ENCODE measurements at places on chromosomes 5 and 9. TPM values are rescaled to one million over a fixed set of nuclear protein-coding genes. Genes with fewer than 3 reads are reported as not detected.

- H3K4me3 ChIP-seq, result no peak overlapping the region
- DNase-seq, result no peak
- H3K27ac ChIP-seq, result no peak overlapping the region
- H3K4me1 ChIP-seq, result peaks cover 26% of the 10 kb centered on the region
- H3K27me3 ChIP-seq, result no peaks in the 10 kb centered on the region
- H3K36me3 ChIP-seq, result peaks cover 21% of the 10 kb centered on the region
Measured at GRCh38 chr5:131513780-131514179, 121.2 kb downstream of the RAPGEF6 start.

DNA sequence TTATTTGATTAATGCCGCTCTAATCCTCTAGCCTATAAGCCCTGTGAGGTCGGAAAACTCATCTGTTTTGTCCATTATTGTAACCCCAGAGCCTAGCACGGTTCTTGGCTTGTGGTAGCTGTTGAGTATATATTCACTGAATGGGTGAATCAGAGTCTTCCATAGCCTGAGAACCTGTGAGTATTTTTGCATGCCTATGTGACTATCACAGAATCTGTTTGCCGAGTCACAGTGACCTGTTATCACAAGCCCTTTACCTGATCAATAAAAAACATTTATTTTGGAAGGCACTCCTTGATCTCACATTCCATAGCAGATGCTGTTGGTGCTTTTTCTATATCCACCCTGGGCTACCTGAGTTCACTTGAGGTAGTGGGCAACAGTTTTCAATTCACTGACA is 125.0 kb upstream of the STC2 start:
- DNase-seq, result no peak
- H3K4me3 ChIP-seq, result no peak overlapping the region
- H3K36me3 ChIP-seq, result no peaks in the 10 kb centered on the region
- H3K27me3 ChIP-seq, result no peaks in the 10 kb centered on the region

GRCh38 chr5:67855523-67855922 is 360.0 kb upstream of the PIK3R1 start:
- H3K27me3 ChIP-seq, result no peaks in the 10 kb centered on the region
- H3K4me1 ChIP-seq, result no peaks in the 10 kb centered on the region
- H3K4me3 ChIP-seq, result no peak overlapping the region

GRCh38 chr5:14364576-14365472 is 216.8 kb upstream of the OTULINL start:
- peak overlapping the region; percentile 75 for H3K27ac ChIP-seq
- DNase-seq, result no peak
- H3K27me3 ChIP-seq, result peaks cover 5% of the 10 kb centered on the region
- H3K36me3 ChIP-seq, result no peaks in the 10 kb centered on the region

GRCh38 chr9:69223605-69224004 is 49.5 kb downstream of the TJP2 start:
- H3K27ac ChIP-seq, result no peak overlapping the region
- H3K4me1 ChIP-seq, result no peaks in the 10 kb centered on the region
- no peak overlapping the region for H3K4me3 ChIP-seq

- no peak overlapping the region for H3K4me3 ChIP-seq
- peaks cover 12% of the 10 kb centered on the region for H3K4me1 ChIP-seq
- no peak overlapping the region for H3K27ac ChIP-seq
- H3K27me3 ChIP-seq, result peaks cover 32% of the 10 kb centered on the region
Measured at GRCh38 chr5:127406326-127407121, 110.9 kb upstream of the PRRC1 start.

GRCh38 chr9:4306066-4306776 is 6.4 kb upstream of the GLIS3 start:
- H3K4me3 ChIP-seq, result no peak overlapping the region
- peaks cover 14% of the 10 kb centered on the region for H3K4me1 ChIP-seq
- H3K27me3 ChIP-seq, result peaks cover 40% of the 10 kb centered on the region
- H3K27ac ChIP-seq, result no peak overlapping the region

GRCh38 chr9:81627481-81627880 is 61.9 kb downstream of the TLE1 start:
- no peak for DNase-seq
- no peak overlapping the region for H3K27ac ChIP-seq
- H3K27me3 ChIP-seq, result no peaks in the 10 kb centered on the region
- H3K36me3 ChIP-seq, result no peaks in the 10 kb centered on the region
- no peak overlapping the region for H3K4me3 ChIP-seq
- no peaks in the 10 kb centered on the region for H3K4me1 ChIP-seq

- H3K27me3 ChIP-seq, result no peaks in the 10 kb centered on the region
- peaks cover 38% of the 10 kb centered on the region for H3K36me3 ChIP-seq
- peaks cover 29% of the 10 kb centered on the region for H3K4me1 ChIP-seq
Measured at GRCh38 chr9:5355817-5356216, 16.1 kb upstream of the RLN1 start.

- no peak for DNase-seq
- peaks cover 55% of the 10 kb centered on the region for H3K27me3 ChIP-seq
- H3K36me3 ChIP-seq, result no peaks in the 10 kb centered on the region
- H3K27ac ChIP-seq, result no peak overlapping the region
- no peak overlapping the region for H3K4me3 ChIP-seq
- H3K4me1 ChIP-seq, result peaks cover 6% of the 10 kb centered on the region
Measured at GRCh38 chr5:144205141-144205551, 34.5 kb downstream of the KCTD16 start.

GRCh38 chr5:132433141-132433540 is 57.4 kb downstream of the IRF1 start:
- H3K4me3 ChIP-seq, result no peak overlapping the region
- DNase-seq, result no peak
- H3K4me1 ChIP-seq, result peaks cover 90% of the 10 kb centered on the region
- peaks cover 59% of the 10 kb centered on the region for H3K36me3 ChIP-seq
- H3K27me3 ChIP-seq, result no peaks in the 10 kb centered on the region

GRCh38 chr5:52950686-52951085 is 38.5 kb upstream of the ITGA2 start:
- H3K27ac ChIP-seq, result no peak overlapping the region
- DNase-seq, result no peak
- H3K36me3 ChIP-seq, result peaks cover 1% of the 10 kb centered on the region
- no peak overlapping the region for H3K4me3 ChIP-seq
- H3K27me3 ChIP-seq, result no peaks in the 10 kb centered on the region
- peaks cover 27% of the 10 kb centered on the region for H3K4me1 ChIP-seq

DNA sequence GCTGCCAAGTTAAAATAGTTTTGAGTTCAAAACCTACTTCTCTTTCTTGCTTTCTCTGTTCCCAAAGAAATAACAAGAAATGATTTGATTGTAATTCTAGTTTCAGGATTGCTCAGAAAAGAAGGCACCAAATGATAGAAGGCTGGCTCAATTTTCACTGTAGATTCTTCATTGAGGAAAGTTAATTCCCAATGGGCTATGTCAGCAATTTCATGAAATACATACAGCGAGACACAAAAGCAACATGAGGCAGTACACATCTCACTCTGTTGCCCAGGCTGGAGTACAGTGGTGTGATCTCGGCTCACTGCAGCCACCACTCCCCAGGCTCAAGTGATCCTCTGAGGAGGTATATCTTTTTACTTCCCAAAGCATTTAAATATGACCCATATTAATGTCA is 1659.9 kb upstream of the C9orf72 start:
- no peak overlapping the region for H3K27ac ChIP-seq
- no peak for DNase-seq
- H3K27me3 ChIP-seq, result no peaks in the 10 kb centered on the region

GRCh38 chr5:25688156-25688555 is 1043.4 kb upstream of the CDH10 start:
- H3K36me3 ChIP-seq, result no peaks in the 10 kb centered on the region
- no peaks in the 10 kb centered on the region for H3K4me1 ChIP-seq
- no peak overlapping the region for H3K4me3 ChIP-seq
- no peak for DNase-seq
- H3K27ac ChIP-seq, result no peak overlapping the region

DNA sequence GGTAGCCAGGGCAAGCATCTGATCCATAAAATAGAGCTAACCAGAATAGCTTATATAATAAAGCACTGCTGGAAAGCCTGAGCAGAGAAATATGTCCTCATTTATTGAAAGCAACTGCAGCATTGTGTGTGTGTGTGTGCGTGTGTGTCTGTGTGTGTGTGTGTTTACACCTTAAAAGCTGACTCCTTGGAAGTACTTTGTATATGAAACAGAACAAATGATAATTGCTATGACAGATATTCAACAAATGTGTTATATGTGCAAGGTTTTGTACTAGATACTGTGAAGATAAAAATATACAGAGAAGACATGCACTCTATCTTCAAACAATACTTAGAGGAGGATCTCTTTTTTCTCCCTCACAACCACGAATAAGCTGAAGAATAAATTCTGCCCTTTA is 22.0 kb upstream of the IFNE start:
- no peaks in the 10 kb centered on the region for H3K36me3 ChIP-seq
- peaks cover 12% of the 10 kb centered on the region for H3K4me1 ChIP-seq
- no peak overlapping the region for H3K4me3 ChIP-seq
- no peaks in the 10 kb centered on the region for H3K27me3 ChIP-seq
- no peak overlapping the region for H3K27ac ChIP-seq
- no peak for DNase-seq

DNA sequence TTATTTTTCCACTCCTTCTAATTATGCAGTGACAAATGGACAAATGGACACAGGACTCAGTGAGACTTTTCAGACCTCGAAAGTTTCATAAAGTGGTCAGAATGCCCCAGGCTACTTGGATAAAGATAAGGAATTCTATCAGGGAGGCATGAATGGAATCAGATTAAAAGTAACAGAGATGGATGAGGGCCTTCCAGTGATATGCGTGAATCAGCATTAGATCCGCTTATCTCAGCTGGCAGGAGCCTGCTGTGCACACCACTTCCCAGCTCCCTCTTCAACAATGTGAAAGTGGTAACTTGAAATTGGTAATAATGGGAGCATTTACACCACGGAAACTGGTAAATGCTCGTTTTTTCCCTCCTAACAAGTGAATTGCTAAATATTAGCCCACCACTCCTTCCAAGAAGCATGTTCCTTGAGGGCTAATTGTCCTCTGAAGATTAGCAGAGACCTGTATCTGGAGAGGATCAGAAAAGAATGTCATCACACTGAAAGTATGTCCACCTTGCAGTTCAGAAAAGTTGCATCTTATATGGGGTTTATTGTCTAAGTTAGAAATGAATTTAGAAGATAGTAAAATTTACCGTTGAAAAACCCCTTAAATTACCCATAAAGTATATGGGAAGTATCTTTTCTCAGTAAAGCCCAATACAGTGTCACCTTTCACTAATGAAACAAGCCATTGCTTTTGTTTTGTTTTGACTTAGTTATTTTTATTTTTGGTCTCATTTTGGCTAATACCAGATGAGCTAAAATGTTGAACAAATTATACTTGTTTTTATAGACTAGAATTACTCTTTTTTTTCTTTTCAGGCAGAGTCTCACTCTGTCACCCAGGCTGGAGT is 125.3 kb downstream of the DPYSL3 start:
- H3K4me3 ChIP-seq, result no peak overlapping the region
- no peaks in the 10 kb centered on the region for H3K36me3 ChIP-seq
- H3K27me3 ChIP-seq, result peaks cover 5% of the 10 kb centered on the region
- H3K27ac ChIP-seq, result no peak overlapping the region
- no peak for DNase-seq
- no peaks in the 10 kb centered on the region for H3K4me1 ChIP-seq

GRCh38 chr5:129836321-129836720 is 67.9 kb upstream of the CHSY3 start:
- H3K4me1 ChIP-seq, result no peaks in the 10 kb centered on the region
- no peak overlapping the region for H3K4me3 ChIP-seq
- H3K27ac ChIP-seq, result no peak overlapping the region
- no peaks in the 10 kb centered on the region for H3K36me3 ChIP-seq

DNA sequence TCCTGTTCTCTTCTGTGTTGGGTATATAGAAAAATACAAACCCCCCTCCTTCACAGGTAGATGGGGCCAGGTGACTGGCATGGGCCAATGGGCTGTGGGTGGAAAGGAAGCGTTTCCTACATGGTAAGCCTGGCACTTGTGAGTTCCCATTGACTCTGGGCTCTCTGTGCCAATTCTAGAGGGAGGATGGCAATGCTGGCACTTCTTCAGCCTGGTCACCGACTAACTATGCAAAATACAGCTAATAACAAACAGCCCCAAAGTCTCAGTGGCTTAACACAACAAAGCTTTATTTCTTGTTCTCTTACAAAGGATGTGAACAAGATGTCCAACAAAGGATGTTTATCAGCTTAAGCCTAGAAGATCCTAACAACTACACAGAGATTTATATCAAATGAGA is 258.1 kb downstream of the SYK start:
- H3K27me3 ChIP-seq, result no peaks in the 10 kb centered on the region
- H3K4me3 ChIP-seq, result no peak overlapping the region
- H3K27ac ChIP-seq, result no peak overlapping the region
- H3K36me3 ChIP-seq, result peaks cover 14% of the 10 kb centered on the region

GRCh38 chr5:143879646-143880045 is 67.7 kb downstream of the HMHB1 start:
- H3K4me3 ChIP-seq, result no peak overlapping the region
- H3K27ac ChIP-seq, result no peak overlapping the region

- H3K4me1 ChIP-seq, result no peaks in the 10 kb centered on the region
- no peak overlapping the region for H3K27ac ChIP-seq
- DNase-seq, result no peak
- peaks cover 2% of the 10 kb centered on the region for H3K27me3 ChIP-seq
Measured at GRCh38 chr5:148938522-148938882, 112.1 kb downstream of the ADRB2 start.

GRCh38 chr5:139748505-139748826 is 47.1 kb upstream of the PSD2 start:
- H3K4me3 ChIP-seq, result peak overlapping the region; percentile 64
- H3K27ac ChIP-seq, result no peak overlapping the region
- peaks cover 38% of the 10 kb centered on the region for H3K27me3 ChIP-seq

- H3K4me1 ChIP-seq, result peaks cover 9% of the 10 kb centered on the region
- peaks cover 52% of the 10 kb centered on the region for H3K27me3 ChIP-seq
- no peak for DNase-seq
- no peak overlapping the region for H3K4me3 ChIP-seq
- no peak overlapping the region for H3K27ac ChIP-seq
Measured at GRCh38 chr5:1010181-1010510, 1.5 kb downstream of the NKD2 start.

DNA sequence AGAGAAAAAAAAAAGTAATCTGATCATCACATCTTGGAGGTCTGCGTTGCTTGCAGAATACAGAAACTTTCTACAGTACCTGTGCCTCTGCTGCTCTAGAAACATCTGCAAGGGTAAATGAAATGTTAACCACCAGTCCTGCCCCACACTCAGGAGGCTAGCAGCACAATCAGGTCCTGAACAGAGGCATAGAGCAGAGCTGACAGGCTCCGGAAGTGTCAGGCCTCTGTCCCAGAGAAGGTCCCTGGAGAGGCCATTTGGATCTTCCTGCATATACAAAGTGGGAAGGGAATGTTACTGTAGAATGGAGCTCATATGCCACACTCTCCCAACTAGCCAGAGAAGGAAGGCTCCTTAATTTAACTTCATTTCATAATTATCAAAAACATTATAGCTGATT is 7.2 kb downstream of the NRG2 start:
- peaks cover 69% of the 10 kb centered on the region for H3K27me3 ChIP-seq
- no peaks in the 10 kb centered on the region for H3K36me3 ChIP-seq
- no peak overlapping the region for H3K4me3 ChIP-seq
- no peak for DNase-seq
- H3K27ac ChIP-seq, result no peak overlapping the region

The IFNB1 gene
- 1.1 TPM for total RNA-seq

The AQP7 gene
- total RNA-seq, result not detected

The SPAG8 gene
- total RNA-seq, result 1.2 TPM

The UBE2QL1 gene
- total RNA-seq, result 0.35 TPM

The SCGB3A2 gene
- total RNA-seq, result not detected

The C5orf52 gene
- not detected for total RNA-seq

The TEX48 gene
- total RNA-seq, result 1.6 TPM

The MINAR2 gene
- not detected for total RNA-seq

The FGF10 gene
- not detected for total RNA-seq
